Stimulated activated CD8-positive, alpha-beta memory T cell treated with anti-CD3 and anti-CD28 coated beads, Interleukin-4, amount 100 ng/mL, for 4 hours (primary cell): ENCODE measurements at places on chromosomes 4 and X.

DNA sequence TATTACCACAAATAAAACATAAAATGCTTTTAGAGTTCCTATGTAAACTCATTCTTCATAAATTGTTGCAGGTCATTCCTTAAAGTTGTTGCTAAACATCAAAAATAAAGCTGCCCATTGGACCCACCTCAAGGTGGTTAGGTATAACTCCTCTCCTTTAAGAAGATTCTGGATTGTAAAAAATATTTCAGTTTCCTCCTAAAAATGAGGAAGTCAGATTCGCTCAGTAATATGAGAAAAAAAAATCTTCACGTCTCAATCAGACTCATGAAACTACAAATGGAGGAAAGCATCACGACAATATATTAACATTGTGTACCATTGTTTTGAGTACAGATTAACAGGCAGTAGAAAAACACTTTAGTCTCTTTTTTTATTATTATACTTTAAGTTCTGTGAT, 105.9 kb downstream of the DDX60 start:
- DNase-seq = no peak

- no peak for DNase-seq
Measured at GRCh38 chr4:158172261-158173258, at the start of gene GASK1B. GASK1B (minus strand) TSS chr4:158173025; CDS start chr4:158171375, 1,650 bp downstream.

GRCh38 chr4:56051029-56051709, 102.4 kb downstream of the CEP135 start:
- DNase-seq = no peak

GRCh38 chr4:162406637-162407365, 243.0 kb upstream of the FSTL5 start:
- DNase-seq = no peak

DNA sequence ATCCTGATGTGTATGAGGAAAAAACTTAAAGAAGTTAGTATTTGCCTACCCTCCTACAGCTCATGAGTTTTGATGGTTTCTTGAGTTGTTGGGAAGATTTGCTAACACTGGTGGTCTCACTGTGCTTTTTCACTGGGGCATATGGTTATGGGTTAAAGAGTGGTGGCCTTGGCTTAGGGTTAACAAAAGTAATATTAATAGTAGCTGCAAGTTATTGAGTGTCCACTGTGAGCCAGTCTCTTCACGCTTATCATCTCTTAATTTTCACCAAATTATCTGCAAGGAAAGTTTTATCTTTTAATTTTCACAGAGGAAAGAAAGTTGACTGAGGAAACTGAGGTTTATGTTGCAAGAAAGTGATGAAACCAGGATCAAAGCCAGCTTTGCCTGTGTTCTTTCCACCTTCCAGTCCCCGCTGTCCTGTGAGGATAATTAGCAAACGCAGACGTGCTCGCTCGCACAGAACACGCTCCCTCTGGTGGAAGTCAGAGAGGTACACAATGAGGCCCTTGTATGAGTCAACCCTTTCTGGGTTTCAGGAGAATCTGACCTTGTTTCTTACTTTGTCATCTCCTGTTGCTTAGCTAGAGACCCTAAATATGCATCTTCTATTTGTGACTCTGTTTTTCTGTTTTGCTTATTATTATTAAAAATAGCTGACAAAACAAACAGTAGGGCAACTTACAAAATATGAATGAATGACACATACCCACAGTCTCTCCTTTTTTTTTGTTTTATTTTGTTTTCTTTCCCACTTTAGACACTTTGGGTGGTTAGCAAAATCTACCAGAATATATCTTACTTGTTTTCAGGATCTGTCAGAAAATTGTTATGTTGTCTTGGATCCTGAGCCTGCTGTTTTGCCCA, 94.3 kb downstream of the DDIT4L start:
- peak; percentile 24 for DNase-seq

- no peak for DNase-seq
Measured at GRCh38 chrX:68843992-68844391, 15.2 kb downstream of the EFNB1 start.

GRCh38 chrX:828411-828959, 197.9 kb downstream of the SHOX start:
- no peak for DNase-seq
